ENCODE measurements at places on chromosomes 7 and 10.

GRCh38 chr10:24561453-24561852 is 162.2 kb downstream of the ARHGAP21 start:
- DNase-seq: peak; percentile 71

DNA sequence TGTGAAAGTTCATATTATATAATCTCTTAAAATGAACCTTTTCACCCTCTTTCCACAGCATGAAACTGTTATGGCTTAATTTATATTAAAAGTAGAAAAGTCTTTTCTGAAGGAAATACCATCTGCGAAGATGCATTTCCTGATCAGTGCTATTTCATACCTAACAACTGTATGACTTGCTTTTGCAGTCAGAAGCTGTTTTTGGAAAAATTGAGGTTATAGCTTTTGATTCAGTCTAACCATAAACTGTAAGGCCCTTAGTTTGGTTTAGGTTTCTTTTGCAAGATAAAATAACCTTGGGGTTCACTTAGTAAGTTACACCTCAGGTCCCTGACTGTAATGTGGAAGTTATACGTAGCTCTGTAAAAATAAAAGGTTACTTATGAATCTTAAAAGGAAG is 22.7 kb upstream of the PARP12 start:
- no peak for DNase-seq

- DNase-seq: no peak
These were observed 199.5 kb upstream of the GRM3 start for GRCh38 chr7:86444245-86444644.

DNA sequence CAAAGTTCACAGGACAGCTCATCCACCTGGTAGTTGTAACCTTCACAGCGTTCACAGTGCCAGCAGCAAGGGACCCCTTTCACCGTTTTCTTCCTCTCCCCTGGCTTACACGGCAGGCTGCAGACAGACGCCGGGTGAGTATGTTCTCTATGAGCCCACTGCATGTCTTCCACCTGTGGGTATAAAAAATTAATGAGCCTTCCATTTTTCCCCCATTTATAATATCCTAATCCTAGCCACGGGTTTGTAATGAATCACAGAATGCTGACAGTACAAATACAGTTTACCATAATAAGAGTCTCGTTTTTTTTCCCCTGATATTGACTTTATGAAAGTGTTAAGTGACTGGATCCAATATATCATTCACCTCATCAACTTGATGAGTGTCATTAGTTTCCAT is 719.0 kb downstream of the GRM8 start:
- DNase-seq: no peak

DNA sequence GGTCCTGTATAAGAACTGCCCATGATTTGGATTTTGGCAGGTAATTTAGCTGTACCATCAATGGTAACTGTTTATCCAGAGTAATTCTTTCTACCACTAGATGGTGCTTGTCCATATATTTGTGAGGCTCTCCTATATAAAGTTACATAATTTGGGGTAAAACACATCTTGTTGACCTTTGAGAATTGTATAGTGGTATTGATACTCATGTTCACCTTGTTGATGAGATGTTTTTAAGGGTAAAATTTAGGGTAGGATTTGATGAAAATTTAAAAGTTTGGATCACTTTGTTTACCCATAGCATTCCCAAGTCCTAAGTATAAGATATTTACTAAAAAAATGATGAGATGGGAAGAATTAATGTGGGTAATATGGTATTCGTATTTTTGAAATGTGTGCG is 31.6 kb downstream of the ST7 start:
- DNase-seq: no peak

GRCh38 chr10:2214092-2214491 is 476.8 kb upstream of the ADARB2 start:
- peak; percentile 10 for DNase-seq

GRCh38 chr7:139078911-139079310 is 30.6 kb downstream of the ZC3HAV1 start:
- no peak for DNase-seq

DNA sequence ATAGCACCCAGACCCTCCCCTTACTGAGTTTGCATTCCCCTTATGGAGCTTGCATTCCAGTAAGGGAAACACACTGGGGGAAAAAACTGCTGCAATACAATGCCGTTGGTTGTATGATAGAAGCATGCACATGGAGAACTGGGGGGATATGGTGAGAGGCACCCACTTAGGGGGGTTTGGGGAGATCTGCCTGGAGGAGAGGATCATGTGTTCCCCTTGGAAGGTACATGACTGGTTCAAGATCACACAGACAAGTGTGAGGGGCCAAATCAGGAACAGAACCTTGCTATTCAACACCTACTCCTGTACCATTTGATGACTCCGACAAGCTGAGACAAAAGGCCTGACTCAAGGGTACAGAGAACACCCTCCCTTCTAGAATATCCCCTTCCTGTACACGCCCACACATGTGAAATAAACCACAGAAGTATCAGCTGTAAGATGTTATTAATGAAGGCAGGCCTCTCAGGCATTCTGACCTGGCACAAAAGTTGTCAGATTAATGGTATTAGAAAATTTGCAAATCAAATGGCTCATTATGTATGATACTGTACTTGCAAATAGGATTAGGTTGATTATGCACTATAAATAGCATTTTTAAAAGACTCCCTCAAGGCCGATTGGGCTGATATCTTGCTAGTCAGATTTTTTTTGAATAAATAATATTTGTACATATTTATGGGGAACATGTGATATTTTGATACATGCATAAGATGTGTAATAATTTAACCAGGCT is 122.2 kb downstream of the NPY start:
- DNase-seq: no peak

- DNase-seq: no peak
These were observed 43.4 kb upstream of the HECTD2 start for GRCh38 chr10:91366704-91367103.

- DNase-seq: peak; percentile 16
These were observed 33.0 kb downstream of the EN2 start for GRCh38 chr7:155490697-155491628.

GRCh38 chr7:33623267-33623666 is 282.1 kb upstream of the BMPER start:
- no peak for DNase-seq

Data from iris pigment epithelial cell (primary cell).